ENCODE measurements at places on chromosomes 13 and 19.
A peak's percentile ranks its signal among the peaks of the same experiment; 100 is the strongest.

DNA sequence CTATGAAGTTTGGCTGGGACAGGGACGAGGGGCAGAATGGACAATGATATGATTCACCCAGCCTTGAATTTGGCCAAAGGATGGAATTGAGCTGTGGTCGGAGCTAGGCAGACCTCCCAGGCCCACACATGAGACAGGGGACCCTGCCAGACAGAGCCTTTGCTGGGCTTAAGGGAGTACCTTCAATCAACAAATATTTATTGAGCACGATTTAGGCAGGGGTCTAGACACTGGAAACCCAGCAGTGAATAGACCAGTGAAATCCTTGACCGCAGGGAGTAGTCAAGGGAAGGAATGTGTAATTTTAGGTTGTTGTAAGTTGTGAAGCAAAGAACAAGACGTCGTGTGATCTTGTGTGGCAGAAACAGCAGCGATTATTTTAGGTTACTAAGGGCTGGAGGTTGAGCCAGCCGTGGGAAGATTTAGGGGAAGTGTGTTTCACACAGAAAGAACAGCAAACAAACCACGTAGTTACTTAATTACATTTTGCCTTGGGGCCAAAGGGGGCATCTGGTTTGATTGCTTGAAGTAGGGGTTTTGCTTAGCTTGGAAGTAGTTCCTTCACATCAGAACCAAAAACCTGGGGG lies 16.9 kb upstream of the AP1M2 start:
- no peak for DNase-seq

DNA sequence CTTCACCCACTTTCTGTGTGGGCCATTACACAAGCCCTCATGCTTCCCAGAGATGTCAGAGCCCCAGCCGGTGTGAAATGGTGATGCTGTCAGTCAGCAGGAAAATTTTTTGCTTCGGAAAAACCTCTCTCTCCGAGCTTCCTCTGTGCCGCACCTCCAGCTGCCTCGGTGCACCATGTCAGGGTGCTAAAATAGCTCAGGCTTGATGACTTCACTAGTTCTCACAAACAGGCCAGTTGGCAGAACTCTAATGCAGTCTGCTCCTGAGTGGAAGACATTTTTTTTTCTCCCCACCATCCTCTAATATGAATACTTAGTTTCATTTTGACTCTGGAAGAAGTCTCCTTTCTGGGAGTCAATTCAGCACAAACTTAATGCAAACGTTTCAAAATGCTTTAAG lies 71.3 kb downstream of the KLF12 start:
- DNase-seq: peak; percentile 40

GRCh38 chr19:23789246-23789645 lies 30.6 kb upstream of the ZNF681 start:
- DNase-seq: no peak

GRCh38 chr19:50835785-50836542 lies 2.6 kb upstream of the KLK15 start:
- DNase-seq: peak; percentile 51

DNA sequence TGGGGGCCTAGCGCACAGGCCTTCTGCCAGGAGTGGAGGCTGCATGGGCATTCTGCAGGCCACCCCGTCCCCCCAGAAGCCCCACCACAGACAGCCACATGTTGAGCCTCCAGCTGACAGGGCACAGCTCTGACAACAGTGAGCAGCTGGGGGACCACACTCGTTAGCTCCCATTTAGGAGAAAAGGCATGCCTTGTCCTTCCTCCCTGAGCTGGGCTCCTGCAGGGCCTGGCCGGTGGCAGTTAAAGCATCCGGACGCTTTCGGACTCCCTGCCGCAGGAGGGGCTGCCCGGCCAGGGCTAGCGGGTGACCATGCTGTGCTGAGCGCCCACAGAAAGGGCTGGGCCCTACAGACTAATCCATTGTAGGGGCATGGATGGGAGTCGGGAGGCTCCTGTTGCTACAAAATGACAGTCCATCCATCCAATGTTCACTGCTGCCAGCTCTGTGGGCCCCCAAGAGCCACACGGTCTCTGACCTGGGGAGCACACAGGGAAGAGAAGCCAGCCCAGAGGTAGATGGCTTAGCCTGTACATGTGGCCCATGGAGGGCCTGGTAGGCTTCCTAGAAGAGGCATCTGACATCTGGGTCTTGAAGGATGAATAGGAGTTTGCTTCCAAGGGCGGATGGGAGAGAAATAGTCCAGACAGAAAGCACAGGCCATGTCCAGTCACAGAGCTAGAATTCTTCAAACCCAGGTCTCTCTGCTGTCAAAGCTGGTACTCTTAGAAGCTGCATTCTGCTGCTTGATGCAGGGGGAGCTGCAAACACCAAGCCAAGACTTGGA lies 116.5 kb upstream of the VSTM2B start:
- DNase-seq: no peak

- DNase-seq: no peak
Observed at GRCh38 chr19:46474211-46474610, 2.8 kb upstream of the PNMA8A start.

- DNase-seq: no peak
Observed at GRCh38 chr19:54114340-54115108, 933 bp downstream of the TFPT start.

DNA sequence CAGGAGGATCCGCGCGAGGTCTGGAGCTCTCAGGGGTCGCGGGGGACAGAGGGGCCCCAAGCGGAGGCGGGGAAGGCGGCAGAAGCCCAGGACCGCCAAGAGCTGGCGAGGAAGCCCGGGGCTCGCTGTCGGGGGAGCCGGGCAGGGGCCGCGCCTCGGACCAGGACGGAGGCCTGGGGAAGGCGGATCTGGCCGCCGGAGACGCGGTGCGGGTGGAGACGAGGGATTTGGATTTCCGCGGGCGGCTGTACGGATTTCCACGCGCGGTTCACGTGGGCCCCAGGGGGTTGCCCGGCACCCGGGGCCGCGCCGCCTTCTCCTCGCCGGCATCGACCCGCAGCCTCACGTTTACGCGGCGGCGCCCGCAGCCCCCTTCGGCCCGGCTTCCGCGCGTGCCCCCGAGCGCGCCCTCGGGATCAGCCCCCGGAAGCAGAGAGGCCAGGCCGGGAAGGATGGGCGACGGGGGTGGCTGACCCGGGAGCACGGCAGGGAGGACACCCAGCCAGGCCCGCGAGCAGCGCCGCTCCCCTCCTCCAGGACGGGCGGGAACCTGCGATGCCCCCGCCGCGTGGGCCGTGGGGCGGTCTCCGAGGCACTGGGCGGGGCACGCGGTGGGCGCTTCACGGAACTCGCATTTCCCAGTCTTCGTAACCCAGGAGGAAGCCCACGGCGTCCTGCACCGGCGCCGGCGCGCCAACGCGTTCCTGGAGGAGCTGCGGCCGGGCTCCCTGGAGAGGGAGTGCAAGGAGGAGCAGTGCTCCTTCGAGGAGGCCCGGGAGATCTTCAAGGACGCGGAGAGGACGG lies 4.7 kb downstream of the F7 start:
- DNase-seq: no peak

DNA sequence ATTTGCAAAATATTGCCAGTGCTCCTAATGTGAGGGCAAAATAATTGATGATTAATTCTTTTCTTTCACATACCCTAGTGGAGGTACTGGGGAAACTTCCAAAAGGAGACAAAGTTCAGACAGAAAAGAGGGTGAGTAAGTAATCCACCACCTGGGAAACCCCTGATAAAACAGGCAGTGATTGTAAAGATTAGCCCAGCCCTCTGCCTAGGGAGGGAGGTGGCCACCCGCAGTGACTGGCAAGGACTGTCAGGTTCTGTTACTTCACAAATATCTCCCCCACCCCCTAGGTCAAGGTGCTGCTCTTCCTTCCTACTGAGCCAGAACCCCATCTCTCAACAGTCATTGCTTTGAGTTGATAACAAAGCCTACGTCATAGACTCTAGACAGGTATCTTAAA lies 239.7 kb downstream of the DNAJC15 start:
- DNase-seq: no peak

GRCh38 chr13:112457485-112457884 lies 81.3 kb downstream of the SPACA7 start:
- no peak for DNase-seq

DNA sequence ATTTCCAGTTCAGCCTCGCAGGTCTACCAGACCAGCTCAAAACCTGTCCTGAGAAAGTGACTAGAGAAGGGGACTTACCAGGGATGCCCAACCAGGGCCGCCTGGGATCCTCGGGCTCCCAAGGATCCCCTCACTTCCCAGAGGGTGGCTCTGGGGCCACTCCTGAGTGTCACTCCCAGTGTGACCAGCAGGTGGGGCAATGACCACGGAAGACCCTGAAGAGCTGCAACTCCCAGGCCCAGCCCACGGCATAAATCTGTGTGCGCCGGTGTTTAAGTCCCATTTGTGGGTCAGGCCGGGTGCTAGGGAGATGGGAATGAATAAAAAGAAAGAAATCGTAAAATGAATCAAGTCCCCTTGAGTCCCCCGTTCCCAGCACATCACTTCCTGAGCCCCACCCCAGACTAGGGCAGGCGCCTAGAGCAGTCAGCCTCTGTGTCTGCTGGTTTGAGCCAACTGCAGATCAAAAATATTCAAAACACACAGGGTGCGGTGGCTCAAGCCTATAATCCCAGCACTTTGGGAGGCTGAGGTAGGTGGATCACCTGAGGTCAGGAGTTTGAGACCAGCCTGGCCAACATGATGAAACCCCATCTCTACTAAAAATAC lies 10.7 kb downstream of the PTGIR start:
- DNase-seq: peak; percentile 77

- no peak for DNase-seq
Observed at GRCh38 chr13:80400865-80401426, 60.0 kb upstream of the SPRY2 start.

GRCh38 chr13:25932365-25932764 lies 119.5 kb downstream of the SHISA2 start:
- DNase-seq: no peak

- peak; percentile 6 for DNase-seq
Observed at GRCh38 chr13:35140831-35141230, 198.8 kb downstream of the NBEA start.

DNA sequence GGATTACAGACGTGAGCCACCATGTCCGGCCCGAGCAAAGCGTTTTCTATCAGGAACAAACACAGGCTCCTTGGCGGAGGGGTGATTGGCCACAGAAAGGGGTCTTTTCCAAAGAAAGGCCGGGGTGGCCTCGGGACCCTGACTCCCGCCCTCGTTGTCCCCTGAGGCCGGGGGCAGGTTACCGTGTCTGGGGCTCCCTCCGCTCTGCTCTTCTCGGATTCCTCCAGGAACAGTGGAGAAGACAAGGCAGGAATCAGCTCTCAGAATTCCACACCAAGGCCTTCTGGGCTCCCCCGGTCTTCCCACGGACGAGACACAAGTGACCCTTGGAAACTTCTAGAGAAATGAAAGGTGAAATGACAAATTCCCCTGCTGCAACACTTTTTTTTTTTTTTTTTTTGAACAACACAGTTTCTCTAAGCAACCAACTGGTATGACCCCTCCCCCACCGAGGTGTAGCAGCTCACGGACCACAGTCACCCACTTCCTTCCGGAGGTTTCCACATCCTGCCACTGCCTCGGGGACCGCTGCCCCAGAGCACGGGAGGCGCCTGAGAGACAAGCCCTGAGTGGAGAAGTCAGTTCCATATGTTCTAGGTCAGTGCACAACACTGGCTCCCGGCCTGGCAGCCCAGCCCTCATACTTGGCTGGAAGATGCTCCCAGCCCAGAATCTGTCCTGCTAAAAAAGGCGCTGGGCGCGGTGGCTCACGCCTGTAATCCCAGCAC lies 11.0 kb downstream of the MOB3A start:
- DNase-seq: peak; percentile 12

DNA sequence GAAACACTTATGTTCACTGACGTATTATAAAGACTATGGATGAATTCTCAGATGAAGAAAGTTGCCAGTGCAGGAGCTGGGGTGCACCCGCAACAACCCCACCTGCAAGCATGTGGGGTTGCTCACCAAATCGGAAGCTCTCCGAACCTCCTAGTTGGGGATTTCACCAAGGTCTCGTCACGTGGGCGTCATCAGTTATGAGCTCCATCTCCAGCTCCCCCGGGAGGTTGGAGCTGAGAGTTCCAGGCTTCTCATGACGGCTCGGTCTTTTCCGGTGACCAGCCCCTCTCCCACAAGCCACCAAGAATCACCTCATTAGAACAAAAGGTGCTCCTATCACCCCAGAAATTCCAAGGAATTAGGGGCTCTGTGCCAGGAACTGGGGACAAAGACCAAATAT lies 46.1 kb upstream of the TUBGCP3 start:
- DNase-seq: no peak

- DNase-seq: no peak
Observed at GRCh38 chr19:38172001-38172400, 52.0 kb downstream of the DPF1 start.

DNA sequence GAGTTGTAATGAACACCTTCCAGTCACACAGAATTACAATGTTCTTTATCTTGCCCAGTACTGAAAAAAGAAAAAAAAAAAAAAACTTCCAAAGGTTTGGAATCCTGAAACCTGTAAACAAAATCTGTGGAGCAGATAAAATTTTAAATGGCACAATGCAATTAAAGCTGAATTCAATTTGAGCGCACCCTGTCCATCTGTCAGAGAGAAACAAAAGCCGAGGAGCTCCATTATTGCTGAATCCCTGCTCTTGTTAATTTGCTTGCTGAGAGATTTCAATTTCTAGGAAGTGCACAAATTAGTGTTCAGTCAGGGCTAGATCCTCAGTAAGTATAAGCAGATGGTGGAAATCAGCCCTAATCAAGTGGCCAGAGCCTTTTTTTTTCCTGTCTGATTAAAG lies 65.2 kb downstream of the DACH1 start:
- no peak for DNase-seq

DNA sequence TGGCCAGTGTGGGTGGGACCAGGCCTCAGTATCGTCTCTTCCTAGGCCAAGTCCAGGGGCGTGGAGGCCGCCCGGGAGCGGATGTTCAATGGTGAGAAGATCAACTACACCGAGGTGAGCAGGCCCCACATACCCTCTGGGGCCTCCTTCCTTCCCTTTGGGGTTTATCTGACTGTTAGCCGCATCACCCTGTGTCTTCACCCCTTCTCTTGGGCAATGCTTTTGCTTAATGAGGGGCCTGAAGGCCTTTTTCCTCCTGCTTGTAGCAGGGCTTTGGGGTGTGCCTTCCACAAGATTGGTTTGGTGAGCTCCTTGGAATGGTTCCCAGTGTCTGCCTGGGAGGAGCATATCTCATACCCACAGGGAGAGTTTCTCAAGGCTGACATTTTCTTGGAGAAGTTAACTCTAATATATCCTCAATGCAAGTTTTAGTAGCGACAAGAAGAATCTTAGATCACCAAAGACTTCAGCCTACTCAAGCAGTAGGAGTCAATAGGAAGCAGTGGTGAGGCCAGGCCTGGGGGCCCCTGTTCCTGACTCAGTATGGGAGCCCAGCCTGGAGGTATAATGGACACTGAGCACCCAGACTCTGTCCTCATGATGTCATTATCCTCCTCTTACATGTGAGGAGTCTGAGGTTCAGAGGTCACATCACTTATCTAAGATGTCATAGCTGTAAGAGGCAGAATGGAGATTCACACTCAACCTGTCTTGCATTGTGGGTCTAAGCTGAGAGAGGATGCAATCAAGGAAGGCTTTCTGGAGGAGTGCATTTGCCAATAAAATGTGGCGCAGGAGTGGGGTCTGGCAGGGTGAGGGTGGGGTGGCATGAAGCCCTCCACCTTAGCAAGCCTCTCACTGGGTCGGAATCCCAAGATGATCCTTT lies 2.0 kb downstream of the GPI start:
- peak; percentile 62 for DNase-seq

- DNase-seq: no peak
Observed at GRCh38 chr13:75738841-75739240, 102.7 kb downstream of the LMO7 start.
